ENCODE measurements at places on chromosomes 3 and 15.

DNA sequence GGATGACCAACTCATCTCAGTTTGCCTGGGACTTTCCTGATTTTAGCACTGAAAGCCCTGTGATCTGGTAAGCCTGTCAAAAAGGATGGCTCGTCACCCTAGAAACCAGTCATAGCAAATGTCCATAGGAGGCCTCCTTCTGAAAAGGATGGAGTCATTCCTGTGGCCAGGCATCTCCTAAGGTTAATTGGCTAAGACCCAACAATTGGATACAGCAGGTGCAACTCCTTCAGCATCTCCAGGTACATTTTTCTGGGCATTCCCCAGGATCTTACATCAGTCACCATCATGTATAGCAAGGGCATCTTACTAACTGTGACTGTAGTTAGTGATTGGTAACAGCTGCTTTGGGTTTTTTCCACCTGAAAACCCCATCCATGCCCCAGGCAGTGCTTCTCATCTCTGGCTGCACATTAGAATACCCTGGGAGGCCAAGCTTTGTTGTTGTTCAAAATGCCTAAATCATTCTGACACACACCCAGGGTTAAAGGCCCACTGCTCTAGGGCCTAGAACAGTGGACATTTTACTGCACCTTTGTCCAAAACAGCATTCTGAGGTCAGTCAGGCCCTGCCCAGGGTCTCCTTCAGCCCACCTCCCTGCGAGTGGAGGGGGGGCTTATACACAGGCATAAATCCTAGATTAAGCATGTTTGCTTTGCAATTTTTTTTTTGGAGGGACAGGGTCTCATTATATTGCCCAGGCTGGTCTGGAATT, 28.3 kb upstream of the GALNT15 start:
- no peak for DNase-seq

DNA sequence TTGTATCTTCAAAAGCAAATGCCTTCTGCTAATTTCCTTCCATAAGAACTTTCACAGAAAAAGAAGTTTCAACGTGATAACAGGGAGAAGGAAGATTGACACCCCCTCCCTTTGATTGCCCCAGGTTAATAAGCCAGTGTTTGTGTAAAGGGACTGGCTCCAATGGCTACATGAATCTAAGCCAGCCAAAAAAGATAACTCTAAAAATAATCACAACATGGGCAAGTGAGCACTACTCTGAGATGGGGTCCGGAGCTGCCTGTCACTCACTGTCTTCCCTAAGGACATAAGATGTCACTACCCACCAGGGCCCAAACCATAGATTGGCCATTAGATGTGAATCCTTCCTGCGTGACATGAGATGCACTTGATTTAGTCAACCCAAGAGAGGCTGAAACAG, 17.6 kb upstream of the ST8SIA2 start:
- no peak for DNase-seq

GRCh38 chr3:1531981-1532380, 439.2 kb downstream of the CNTN6 start:
- no peak for DNase-seq

- no peak for DNase-seq
Observed at GRCh38 chr3:187209491-187209890, 12.2 kb downstream of the RTP1 start.

DNA sequence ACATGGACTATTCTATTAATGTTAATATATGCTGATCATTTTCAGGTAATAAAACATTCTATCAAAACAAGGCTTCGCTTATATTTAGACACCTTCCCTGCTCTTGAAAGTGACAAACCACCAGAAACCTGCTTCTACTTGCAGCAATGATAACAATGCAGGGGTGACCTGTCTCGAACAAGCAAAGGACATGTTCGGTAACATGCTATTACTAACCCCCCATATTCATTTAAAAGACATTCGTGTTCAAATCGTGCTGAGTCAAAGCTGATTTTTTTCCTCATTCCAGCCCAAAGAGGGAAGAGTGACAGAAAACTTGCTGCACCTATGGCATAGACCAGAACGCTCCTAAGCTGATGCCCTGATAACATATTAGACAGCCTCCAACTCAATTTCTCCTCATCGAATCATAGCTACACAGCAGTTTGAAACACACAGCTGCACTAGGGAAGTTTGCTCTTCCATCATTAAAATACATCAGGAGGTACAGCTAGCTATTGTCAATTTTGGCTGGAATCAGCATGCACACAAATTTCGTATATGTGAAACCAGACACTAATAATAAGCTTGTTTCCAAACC, 341.5 kb downstream of the FOXP1 start:
- no peak for DNase-seq

DNA sequence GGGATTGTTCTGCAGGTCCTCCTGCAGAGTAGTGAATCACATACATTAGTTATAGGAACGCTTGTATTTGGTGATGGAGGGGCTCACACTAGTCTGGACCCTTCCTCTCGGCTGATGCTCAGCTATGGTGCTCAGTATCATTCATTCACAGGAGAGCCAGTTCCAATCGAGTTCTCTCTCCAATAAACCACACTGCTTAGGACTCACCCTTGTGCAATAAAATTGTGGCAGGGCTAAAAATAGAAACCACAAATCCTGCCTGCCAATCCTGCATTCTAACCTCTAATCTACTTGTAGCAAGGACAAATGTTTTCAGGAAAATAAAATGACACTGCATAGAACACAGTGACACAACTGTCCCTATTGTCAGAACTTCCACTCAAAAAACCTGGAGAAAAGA, 138.4 kb upstream of the TBL1XR1 start:
- peak; percentile 48 for DNase-seq

GRCh38 chr15:50009634-50010033, 109.4 kb downstream of the ATP8B4 start:
- no peak for DNase-seq

GRCh38 chr15:88257311-88258092, 963 bp upstream of the NTRK3 start:
- DNase-seq: no peak

- no peak for DNase-seq
Observed at GRCh38 chr3:13064159-13064868, 8.9 kb downstream of the IQSEC1 start.

GRCh38 chr3:145900056-145900829, 260.7 kb downstream of the PLOD2 start:
- DNase-seq: peak; percentile 34

- DNase-seq: no peak
Observed at GRCh38 chr15:81024936-81025335, 24.2 kb downstream of the TLNRD1 start.
